ENCODE measurements at places on chromosomes 2 and 18.

DNA sequence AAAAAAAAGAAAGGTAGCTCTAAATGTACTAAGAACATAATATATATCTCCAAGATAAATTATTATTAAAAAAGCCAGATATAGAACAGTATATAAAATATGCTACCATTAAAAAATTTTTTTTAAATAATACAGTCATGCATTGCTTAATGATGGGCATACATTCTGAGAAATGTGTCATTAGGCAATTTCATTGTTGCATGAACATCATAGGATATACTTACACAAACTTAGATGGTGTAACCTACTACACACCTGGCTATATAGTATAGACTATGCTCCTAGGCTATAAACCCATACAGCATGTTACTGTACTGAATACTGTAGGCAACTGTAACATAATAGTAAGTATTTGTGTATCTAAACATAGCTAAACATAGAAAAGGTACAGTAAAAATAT, 18.3 kb upstream of the LAPTM4A start:
- DNase-seq = no peak

GRCh38 chr2:143503280-143503679, 374.1 kb downstream of the ARHGAP15 start:
- DNase-seq = no peak

DNA sequence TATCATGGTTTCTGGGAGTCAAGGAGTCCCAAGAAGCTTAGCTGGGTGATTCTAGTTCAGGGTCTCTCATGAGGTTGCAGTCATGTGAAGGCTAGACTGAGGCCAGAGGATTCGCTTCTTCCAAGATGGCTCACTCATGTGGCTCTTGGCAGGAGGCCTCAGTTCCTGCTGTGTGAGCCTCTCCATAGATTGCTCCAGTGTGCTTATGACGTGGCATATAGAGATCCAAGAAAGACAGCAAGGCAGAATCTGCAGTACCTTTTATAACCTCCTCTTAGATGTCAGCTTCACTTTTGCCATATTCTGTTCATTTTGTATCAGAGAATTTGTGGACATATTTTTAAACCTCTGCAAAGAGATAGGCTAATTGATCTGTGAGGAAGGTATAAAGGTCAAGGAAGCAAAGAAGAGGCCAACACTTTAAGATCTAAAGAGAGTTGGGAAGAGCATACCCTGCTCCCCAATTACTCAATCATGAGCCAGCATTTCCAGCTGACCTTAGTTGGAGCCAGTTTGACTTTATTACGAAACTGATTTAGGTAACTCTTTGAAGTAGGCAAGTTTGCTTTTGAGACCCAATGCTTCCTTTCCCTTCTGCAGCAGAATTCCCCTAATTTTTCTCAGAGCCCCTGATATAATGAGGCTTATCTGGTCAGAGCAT, 134.7 kb downstream of the EML6 start:
- DNase-seq = no peak

DNA sequence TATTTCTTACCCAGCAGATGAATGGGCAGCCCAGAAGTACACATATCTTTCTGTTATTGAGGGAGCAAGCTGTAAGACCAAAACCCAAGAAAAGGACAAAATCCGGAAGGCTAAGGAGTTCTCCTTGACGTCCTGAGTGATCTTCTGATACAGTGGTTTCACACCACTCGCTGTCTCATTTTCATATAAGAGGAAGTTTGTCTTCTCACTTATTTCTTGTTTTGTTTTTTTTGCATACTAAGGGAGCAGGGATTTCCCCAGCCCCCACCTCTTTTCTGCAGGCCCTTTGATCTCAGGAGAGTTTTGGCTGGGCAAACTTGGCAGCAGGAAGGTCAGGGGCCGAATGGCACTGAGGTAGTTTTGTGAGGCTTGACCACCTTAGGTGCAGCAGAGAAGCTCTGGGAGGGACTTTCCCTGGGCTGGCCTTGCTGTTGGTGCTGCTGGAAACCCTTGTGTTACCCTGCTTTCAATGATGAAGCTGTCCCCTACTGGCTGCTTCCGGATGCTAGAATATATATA, 13.3 kb downstream of the CHRNA1 start:
- DNase-seq = no peak

GRCh38 chr18:48762836-48763718, 187.7 kb downstream of the SMAD7 start:
- DNase-seq = no peak

- DNase-seq = no peak
Observed at GRCh38 chr18:31497404-31497835, 557 bp upstream of the DSG2 start.

- DNase-seq = no peak
Observed at GRCh38 chr2:219398721-219399363, 11.1 kb upstream of the DNPEP start.

GRCh38 chr2:230983566-230983965, 12.4 kb upstream of the SPATA3 start:
- DNase-seq = no peak

DNA sequence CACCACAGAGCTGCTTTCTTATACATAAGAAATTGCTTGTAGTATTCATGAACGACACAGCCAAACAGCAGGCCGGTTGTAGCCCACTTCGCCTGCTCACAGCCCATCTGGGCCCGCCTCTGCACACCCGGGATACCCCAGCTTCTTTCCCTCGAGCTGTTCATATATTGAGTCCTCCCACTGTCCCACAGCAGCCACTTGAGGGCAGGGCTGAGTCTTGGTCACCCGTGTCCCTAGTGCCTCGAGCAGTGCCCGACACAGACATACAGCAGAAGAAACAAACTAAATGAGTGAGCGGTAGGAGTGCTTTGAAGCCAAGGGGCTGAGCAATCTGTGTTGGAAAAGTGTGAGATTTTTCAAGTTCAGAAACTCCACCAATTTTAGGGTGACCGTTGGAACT, 251.4 kb downstream of the KLHL29 start:
- DNase-seq = no peak

GRCh38 chr2:195410074-195410671, 246.9 kb upstream of the SLC39A10 start:
- no peak for DNase-seq

DNA sequence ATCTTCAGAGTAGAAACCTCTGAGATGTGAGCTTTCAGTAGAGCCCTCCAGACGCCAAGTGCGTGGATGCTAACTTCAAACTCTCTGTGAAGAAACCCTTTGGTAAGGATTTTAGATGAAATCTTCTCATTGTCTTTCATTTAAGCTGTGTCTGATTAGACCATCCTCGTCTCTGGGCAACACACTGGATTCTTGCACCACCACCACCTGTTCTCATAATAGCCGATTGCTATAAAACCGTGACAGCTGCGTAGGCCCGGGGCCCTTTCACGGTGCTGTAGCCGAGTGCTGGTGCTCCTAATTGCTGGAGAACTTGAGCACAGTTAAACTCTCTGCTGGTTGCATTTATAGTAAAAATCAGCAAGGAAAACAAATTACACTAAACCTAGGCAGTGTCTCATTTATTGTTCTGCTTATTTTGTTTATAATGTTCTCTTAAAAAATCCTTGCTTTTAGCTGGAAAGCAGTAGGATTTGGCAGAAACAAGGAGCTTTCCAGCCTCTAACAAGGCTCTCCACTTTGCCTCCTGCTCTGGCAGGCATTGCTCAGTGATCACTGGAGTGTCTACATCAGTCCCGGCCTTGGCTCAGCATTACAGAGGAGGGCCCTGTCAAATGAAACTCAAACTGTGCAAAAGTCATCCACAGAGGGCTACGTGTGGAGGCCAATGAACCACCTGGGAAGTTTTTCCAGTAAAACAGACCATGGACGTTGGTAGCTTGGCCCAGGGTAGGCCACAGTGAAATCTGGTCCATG, 40.9 kb upstream of the MBP start:
- no peak for DNase-seq

DNA sequence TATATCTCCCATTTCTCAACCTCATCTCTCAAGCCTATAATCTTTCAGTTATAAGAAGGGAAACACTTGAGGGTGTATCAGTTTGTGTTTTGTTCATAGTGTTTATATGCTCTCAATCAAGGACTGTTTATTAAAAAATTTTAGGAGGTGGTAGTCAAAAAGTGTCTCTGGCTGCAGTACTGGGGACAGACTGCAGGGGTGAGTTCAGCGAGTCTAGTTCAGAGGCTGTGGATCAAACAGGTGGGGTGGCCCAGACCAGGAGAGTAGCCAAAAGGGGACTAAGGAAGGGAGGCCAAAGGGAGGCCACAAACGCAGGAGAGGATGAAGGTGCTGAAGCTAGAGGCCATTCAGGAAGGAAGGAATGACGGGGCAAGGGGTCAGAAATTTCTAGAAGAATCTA, 136.3 kb downstream of the MSH2 start:
- DNase-seq = no peak

DNA sequence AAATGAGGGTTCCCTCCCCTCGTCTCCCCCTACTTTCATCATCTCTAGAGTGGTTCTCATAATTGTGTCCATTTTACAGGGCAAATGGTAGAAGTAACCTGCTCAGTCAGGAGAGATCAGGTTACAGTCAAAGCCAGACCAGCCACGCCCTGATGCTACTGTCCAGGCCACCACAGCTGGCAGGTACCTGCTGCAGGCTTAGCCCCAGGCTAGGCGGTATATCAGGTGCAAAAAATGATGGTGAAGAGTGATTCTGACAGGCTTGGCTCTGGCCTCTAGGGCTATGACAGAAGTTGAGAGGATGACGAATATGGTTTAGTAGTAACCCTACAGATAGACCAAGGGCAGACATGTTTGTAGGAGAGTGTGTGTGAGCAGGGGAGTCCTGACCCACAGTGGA, 67.1 kb downstream of the HAUS1 start:
- DNase-seq = no peak

- no peak for DNase-seq
Observed at GRCh38 chr2:237551071-237551574, 15.3 kb upstream of the PRLH start.

DNA sequence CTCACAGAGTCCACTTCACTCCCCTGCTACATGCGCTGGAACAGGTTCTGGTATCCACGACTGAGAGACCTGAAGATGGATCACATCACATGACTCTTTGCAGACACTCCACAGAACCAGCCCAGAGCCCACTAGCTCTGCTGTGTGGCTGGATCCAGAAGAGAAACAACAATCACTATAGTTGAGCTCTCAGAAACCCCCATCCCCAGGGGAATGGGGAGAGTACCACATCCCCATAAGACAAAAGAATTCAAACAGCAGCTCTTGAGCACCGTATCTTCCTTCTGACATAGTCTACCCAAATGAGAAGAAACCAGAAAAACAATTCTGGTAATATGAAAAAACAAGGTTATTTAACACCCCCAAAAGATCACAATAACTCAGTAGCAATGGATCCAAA, 76.4 kb downstream of the ZSWIM2 start:
- DNase-seq = no peak

- DNase-seq = no peak
Observed at GRCh38 chr2:145116056-145116455, 596.1 kb upstream of the ZEB2 start.

DNA sequence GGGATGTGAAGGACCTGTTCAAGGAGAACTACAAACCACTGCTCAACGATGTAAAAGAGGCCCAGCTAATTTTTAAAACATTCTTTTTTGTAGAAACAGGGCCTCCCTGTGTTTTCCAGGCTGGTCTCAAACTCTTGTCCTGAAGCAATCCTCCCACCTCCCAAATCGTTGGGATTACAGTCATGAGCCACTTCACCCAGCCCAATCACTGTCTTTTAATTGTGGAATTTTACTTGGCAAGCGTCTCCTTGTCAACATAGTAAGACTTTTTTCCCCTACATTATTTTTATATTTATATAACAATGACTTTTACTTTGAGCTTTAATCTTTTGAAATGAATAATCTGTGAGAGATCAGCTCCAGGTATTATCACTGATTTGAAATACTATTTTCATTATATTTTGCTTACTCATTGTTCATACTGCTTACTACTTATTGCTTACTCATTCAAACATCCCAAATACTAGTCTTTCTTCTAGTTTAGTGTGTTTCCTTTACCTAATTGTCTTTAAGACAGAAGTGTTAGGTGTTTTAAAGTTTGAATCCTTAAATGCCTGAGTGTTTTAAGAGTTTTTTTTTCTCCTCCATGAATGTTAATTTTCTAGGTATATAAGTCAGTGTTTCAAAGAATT, 48.9 kb downstream of the PTPN4 start:
- DNase-seq = no peak

Measured in stimulated activated CD4-positive, alpha-beta T cell treated with anti-CD3 and anti-CD28 coated beads, Interleukin-2, amount 100 ng/mL, for 48 hours (primary cell).